ENCODE measurements at places on chromosomes 13 and 19. TPM values are rescaled to one million over a fixed set of nuclear protein-coding genes. Genes with fewer than 3 reads are reported as not detected.

DNA sequence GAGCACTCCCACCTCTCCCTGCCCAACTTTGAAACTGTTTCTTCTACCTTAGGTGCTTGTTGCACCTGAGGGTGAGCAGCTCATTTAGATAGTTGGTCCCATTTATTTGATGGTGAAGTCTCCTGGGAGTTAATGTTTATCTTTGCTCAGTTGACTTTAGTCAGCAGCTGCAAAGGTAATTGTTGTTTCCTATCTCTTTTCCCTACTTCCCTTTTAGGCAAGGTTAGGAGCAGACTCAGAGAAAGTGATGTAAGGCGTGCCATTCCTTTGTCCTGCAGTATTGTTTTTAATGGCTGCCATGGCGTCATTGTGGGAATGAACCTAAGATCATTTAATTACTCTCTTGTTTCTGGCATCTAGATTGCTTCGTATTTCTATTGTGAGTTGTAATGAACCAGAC, 11.6 kb downstream of the AKAP11 start:
- DNase-seq = no peak

DNA sequence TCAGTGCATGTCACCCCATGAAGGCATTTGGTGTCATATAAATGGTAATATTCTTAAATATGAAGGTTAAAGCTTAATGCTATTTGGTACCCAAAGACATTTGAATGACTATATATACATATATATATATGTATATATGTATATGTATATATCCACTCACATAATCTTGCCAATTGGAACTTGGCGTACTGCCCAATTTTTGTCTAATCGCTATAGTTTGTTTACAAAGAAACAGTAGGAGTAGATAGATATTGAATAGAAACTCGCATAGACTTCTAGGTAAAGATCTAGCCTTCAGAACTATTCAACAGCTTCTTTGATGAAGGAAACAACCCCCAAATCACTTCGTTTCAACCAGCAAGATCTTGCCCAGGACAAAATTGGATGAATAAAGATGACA, 24.1 kb downstream of the KLF5 start:
- no peak for DNase-seq

GRCh38 chr13:110575322-110576069, 14.0 kb upstream of the RAB20 start:
- no peak for DNase-seq

GRCh38 chr13:74325106-74325505, 190.9 kb upstream of the KLF12 start:
- DNase-seq = peak; percentile 66

GRCh38 chr13:54018485-54018884, 989.9 kb downstream of the OLFM4 start:
- DNase-seq = no peak

GRCh38 chr19:4686700-4687099, 16.6 kb upstream of the MYDGF start:
- no peak for DNase-seq

DNA sequence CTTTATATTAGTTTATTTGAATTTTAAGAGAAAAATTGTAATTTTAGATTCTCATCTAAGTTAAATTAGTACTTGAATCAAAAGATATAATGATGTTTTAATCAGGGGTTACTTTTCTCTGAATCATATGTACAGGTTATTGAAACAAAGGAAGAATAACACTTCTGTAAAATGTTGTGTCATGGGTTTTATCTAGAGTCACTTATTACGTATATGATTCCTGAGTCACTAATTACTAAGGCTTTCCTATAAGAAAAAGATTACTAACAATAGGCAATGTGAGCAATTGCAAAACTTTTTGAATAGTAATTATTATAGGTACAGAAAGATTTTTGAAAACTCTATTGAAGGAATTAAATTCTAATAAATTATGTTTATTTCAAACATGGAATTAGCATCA, 99.2 kb upstream of the KLF5 start:
- no peak for DNase-seq

- no peak for DNase-seq
These were observed 527.4 kb upstream of the ATXN8OS start for GRCh38 chr13:69580255-69580654.

DNA sequence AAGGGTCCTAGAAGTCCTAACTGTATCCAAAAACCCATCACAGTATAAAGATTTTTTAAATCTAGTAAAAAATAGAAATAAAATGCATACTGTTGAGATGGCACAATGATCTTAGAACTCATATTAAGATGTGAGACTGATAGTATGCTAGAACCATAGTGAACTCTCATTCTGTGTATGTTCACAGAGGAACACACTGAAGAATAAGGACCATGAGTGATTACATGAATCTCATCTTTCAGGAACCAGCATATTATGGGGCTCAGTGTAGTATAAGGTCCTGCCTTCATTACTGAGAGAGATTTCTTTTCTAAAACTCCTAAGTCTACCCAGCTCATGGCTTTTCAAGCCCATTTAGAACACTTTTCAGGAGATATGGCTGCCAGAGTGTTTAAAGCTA, 59.8 kb upstream of the RFC3 start:
- DNase-seq = no peak

DNA sequence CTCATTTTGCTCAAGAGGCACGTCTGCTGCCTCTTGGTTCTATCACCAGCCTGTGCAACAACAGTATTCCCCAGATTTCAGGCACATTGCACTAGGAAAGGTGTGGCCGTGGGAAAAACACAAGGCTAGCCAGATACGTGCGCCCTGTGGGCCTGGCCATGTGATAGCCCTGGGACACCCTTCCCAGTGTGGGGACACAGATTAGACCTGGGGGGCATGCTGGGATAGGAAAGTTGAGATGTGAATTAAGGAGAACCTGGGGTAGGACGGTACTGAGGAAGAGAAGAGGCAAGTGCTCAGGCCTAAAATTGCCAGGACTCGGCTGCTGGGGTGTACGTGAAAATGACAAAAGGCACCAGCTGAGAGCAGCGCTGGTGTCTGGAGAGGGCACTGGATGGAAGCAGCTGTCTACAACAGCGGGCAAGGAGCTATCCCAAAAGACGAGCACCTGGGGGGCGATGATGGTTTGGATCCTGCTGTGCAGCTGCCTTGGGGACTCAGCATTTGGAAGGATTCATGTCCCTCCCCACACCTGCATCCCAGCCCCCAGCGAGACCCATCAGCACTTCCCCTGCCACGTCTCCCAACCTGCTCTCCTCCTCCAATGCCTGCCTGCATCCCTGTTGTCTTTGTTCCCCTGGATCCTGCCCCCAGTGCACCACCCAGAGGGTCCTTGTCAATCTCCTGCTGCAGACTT, 54.3 kb downstream of the GGACT start:
- DNase-seq = no peak

- no peak for DNase-seq
These were observed 17.0 kb downstream of the ALOX5AP start for GRCh38 chr13:30752201-30752797.

GRCh38 chr13:50797091-50797490, 46.4 kb downstream of the DLEU7 start:
- DNase-seq = no peak

DNA sequence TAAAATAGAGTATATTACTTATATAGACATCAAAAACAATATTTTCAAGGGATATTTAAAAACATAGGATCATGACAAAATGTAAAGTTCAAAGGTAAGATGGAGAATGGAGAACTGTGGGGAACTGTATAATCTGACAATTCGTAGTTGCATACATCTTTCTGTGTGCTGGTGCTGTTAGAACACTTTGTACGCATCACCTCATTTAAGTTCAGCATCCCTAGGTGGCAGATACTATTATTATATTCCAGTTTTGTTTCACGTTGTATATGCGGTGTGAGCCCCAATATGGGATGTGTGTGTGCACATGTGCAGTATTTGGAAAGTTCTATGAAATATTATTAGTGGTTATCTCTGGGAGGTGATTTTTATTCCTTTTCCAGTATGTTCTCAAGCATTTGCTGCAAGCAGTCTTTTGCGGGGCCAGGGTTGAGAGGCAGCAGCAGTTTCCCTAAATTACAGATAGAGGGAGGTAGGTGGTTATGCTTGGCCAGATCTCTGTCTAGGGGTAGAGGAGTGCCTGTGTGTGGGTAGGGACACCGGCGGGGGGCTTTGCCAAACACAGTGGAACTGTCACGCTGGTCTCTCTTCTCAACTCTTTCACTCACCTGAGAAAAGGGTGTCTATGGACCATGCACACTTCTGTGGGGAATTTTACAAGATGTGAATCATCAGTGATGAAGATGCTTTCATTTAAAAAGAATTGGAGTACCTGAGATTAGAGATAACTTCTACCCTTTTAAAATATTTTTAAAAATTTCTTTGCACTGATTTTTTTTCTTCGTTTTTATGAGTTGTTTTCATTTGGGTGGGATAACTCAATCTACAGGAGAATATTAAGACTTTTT, 55.6 kb upstream of the ALOX5AP start:
- DNase-seq = no peak

DNA sequence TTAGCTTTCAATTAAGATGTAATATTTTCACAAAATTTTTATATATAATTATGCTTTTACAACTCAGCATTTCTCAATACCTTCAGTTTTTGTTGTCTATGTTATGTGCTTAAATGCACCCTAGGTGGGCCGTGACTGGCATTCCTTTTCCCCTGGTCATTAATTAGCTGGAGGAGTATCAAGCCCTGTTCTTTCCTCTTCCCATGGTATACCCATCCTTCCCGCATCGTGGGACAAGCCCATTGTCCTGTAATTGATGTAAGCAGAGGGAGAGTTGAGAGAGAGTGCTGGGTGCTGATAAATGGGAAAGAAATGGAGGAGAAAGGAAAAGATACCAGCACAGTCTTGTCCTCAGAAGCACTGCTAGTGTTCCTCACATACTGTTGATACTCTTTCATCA, 591.7 kb downstream of the GPC6 start:
- DNase-seq = no peak

GRCh38 chr19:39136225-39136940, 10.8 kb downstream of the PAK4 start:
- DNase-seq = no peak

DNA sequence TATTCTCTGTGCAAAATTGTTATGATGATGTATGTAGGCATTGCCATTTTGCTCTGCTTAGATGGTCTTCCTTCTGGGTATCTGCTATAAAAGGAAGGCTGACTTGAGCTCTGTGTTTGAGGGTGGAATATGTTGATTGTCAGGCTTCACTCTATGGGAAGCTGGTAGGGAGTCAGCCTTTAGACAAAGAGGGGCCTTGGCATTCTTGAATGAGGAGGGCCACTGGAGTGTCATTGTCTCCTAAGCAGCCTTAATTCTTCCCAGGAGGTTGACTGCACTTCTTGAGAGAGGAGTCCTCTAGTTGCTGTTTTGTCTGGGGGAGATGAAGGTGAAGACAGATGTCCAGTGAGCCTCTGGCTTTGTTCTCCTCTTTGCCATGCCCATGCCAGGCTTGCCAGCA, 266.8 kb downstream of the KCNRG start:
- DNase-seq = no peak

- no peak for DNase-seq
These were observed 15.3 kb upstream of the ZNF554 start for GRCh38 chr19:2804156-2805004.

DNA sequence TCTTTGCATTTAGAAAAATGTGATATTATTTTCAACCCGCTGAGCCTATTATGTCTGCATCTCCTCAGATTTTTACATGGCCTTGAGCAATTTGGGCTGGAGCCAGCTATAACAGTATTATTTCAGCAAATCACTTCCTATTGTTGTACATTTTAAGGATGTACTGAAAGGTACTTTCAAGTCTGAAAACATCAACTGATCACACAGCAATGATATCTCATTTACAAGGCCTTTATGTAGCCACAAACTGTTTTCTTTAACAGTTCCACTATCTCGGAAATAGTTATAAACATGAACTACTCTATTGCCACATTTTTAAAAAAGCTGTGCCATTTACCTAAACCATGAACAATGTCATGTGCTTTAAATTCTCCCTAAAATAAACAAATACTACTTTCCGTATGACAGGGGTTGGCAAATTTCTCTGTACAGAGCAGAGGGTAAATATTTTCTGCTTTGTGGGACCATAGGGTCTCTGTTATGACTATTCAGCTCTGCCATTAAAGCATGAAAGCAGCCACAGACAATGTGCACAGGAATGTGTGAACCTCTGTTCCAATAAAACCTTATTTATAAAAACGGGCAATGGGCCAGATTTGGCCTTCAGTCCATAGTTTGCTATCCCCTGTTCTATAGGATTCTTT, 560.4 kb downstream of the GPC6 start:
- DNase-seq = no peak

DNA sequence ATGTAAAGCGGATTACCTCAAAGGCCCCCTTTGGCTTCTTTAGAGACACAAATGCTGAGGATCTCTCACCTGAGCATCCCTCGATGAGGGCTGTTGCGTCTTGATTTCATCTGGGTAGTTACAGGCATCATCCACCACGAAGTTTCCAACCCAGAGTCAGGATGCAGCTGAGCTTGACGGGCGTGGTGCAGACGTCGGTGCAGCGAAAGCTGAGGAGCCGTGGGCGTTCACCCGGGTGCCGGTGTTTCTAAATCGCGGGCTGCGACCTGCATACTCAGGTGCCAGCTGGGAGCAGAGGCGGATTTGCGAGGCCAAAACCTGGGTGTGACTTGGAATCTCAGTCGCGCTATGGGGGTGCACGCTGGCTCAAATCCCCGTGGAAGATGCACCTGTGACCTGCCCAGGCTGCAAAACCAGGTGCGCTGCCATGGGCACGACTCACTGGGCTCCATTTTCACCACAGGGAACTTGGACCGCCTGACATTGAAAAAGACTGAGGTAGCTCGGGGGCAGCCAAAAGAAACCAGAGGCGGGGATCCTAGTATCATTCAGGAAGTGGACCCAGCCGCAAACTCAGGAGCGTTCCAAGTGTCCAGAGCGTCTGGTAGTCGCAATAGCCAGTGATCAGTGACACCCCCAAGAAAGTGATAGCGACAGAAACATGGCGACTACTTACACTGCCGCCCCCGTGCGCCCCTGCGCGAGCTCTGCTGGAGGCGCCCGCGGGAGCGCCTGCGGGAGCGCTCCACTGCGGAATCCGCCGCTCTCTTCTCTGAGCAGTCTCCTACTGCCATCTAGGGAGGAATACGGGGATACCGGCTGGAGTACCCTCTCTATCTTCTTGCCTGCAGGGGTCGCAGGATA, 36.4 kb upstream of the IGFL4 start:
- DNase-seq = peak; percentile 53

DZIP1 gene
- 16.1 TPM for total RNA-seq

PCP2 gene
- not detected for total RNA-seq

ZNF331 gene
- total RNA-seq = 22.6 TPM

FBL gene
- 181 TPM for total RNA-seq

MARCHF2 gene
- total RNA-seq = 24.0 TPM

All from skin of body (tissue), 3 donors.